ENCODE measurements at places on chromosomes 16 and 17. TPM values are rescaled to one million over a fixed set of nuclear protein-coding genes. Genes with fewer than 3 reads are reported as not detected.

- DNase-seq = no peak
Measured at GRCh38 chr17:55237268-55237667, 27.5 kb upstream of the HLF start.

DNA sequence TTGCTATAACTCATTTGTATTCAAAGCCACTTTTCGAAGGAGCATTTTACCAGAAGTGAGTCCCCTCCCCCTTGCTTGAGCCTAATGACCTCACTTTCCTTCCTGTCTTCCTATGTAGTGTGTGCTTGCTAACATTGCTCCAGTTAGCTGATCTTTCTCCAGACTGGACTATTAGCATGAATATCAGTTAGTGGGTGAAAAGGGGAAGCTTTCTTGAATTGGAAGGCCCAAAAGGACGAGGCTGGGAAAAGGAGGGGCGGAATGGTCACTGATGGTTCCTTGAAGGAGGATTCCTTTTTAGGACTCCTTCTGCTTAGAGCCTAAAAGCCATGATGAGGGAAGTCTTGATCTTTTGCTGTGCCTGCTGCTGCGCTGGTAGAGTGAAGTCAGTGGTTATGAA lies 11.9 kb downstream of the MAP3K3 start:
- no peak for DNase-seq

- no peak for DNase-seq
Measured at GRCh38 chr16:23448392-23448791, 4.6 kb downstream of the COG7 start.

DNA sequence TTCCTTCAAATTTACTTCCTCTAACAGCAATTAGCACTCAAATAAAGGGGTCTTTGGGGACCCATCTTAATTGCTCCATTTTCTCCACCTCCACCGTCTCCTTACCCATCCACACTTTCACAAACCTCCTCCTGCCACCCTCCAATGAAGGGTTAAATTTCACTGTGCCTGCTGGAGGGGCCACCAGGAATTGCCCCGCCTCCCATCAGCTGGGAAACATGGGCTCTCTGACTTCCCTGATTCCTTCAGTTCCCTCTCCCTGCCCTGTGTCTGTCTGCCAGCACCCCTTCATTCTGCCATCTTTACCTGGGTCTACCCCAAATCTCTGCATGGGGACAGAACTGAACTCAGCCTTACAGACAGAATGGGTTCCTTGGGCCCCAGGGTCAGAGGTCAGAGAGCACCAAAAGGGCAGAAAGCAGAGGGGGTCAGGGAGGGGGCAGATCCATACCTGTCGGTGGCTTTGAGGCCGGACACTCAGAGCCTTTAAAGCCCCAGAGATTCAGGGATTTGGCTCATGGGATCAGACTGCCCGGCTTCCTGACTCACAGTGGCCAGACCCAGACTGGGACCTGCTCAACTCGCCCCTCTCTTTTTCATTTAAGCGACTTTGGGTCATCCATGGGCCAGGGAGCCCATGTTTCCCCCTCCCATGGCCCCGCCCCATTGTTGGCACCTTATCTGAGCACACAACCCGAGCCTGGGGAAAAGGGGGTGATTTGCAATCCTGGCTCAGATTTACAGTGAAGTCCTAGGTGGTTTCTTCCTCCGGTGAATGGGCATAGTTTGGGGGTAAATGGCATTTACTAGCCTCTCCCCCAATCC lies 17.6 kb upstream of the SP2 start:
- DNase-seq = no peak

GRCh38 chr17:58632324-58633314 lies 59.2 kb downstream of the TEX14 start:
- DNase-seq = no peak

The CACNG3 gene
- not detected for total RNA-seq

The SNAI3 gene
- 0.92 TPM for total RNA-seq

The MYH1 gene
- total RNA-seq = not detected

The ERAL1 gene
- 30.8 TPM for total RNA-seq

Measured in left colon (tissue), 2 donors.